ENCODE measurements at places on chromosomes 12 and 14.
A peak's percentile ranks its signal among the peaks of the same experiment; 100 is the strongest.

GRCh38 chr14:59831121-59831730 is 39.4 kb downstream of the RTN1 start:
- DNase-seq = no peak

GRCh38 chr14:28340816-28341215 is 425.8 kb upstream of the FOXG1 start:
- DNase-seq = no peak

GRCh38 chr12:76310110-76310509 is 38.1 kb downstream of the BBS10 start:
- DNase-seq = no peak

DNA sequence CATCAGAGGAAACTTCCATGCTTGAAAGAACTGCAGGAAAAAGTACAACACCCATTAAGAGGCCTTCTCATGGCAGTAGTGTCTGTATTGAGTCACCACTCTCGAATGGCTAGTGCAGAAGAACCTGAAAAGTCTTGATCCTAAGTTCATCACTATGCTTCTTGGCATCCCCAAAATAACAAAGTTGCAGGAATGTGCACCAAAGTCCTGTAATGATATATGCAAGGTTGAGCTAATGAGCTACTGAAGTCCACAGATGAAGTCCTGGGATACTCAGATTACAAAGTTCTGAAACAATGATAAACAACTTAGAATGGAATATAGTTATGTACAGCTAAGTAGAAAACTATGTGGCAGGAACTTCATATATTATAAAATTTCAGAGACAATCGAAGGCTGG is 545.4 kb downstream of the FOXG1 start:
- DNase-seq = no peak

DNA sequence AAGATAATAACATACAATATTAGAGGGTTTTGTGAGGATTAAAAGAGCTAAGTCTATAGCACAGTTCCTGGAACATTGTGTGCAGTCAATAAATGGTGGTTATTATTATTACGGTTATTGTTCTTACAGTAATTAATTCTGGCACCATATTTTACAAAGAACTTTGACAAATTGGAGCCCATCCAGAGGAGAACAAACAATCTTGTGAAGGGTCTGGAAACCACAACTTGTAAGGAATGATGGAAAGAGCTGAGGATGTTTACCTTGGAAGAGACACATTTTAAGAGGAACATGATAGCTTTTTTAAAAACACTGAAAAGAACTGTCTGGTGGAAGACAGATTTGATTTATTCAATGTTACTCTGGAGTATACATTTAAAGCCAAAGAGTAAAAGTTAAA is 150.5 kb upstream of the KRR1 start:
- DNase-seq = no peak

- DNase-seq = no peak
Observed at GRCh38 chr12:93042283-93042682, 113.2 kb upstream of the EEA1 start.

DNA sequence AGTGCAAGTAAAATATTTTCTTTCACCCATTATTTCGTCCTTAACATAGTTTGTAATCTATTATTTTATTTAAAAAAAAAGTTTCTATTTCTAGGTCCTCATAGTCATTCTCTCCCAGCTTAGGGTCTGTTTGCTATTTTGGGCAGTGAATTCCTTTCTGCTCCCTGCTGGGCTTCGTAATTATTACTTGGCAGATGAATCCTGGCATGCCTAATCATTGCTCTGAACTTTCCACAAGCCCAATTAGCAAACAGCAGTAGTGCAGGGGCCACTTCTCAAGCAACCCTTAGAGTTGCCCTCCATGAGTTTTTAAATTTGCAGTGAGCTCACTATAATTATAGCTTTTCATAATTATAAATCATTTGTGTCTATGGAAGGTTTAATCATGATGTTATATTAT is 1378.3 kb upstream of the SEL1L start:
- DNase-seq = no peak

DNA sequence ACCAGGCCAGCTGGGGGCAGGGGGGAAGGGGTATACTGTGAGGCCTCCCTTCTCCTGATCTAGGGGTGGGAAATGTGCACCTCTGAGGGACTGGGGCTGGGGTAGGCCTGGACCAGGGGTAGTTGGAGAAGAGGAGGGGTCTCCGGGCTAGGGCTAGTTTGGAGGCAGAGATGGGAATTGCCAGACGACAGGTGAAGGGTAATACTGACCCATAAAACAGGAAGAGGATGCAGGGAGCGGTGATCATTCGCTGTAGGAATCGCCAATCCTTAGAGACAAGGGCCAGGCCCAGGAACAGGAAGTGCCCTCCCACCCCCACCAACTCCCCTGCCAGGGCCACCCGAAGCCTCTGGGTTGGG is 4.4 kb downstream of the SLC22A17 start:
- DNase-seq = no peak

GRCh38 chr12:21558100-21558679 is 32.1 kb downstream of the SPX start:
- DNase-seq = no peak

DNA sequence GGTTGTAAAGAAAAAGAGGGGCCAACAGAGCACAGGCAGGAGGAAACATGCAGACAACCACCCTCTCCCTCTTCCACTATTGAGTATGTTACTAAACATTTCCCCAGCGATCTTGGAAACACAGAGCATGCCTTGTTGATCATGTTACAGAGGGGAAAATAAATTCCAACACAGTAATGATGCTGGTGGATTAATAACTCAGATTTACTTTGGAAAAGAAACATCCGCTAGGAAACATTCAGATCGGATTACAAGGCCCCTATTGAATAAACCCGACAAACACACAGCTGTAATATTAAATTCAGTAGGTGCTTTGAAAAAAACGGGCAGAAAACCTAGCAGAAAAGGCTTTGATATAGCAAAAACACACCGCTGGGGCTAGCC is 5.4 kb downstream of the BMP4 start:
- DNase-seq = no peak

GRCh38 chr14:45201905-45202304 is 51.1 kb downstream of the MIS18BP1 start:
- DNase-seq = no peak

GRCh38 chr14:99884834-99885648 is 91.8 kb downstream of the EML1 start:
- DNase-seq = peak; percentile 62

GRCh38 chr14:33404964-33405574 is 466.4 kb downstream of the NPAS3 start:
- DNase-seq = no peak

DNA sequence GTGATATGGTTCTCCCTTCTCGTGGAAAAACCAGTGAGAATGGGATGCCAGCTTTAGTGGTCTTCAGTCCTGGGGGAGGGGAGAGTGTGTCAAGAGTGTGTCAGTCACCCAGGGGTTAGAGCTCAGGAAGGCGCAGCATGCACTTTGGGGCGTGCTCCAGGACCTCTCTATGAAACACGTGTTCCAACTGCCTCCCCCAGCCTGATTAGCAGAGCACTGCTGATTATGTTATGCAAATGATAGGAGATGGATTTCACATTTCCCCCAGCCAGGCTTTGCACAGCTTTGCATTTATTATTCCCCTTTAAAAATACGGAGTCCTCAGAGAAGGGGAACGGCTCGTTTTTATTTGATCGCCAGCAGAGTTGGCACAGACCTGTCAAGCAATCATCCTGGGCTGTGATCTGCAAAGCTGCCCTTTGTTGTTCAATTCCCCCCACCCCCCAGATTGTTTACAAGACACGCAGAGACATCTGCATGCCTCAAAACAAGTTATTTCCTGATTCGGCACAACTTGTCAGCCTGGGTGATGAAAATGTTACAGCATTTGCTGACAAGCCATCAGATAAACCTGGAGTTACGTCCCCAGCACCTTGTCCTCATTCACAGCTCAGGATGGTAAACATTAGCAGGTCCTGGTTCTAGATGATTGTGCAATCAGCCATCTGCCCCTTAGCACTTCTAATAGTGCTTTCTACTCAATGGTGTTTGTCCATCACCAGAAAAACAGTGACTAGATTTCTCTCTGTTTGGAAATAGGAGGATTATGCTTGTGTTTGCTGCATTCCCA is 196.5 kb downstream of the NOVA1 start:
- no peak for DNase-seq

GRCh38 chr12:57898308-57898970 is 42.9 kb upstream of the ATP23 start:
- no peak for DNase-seq

DNA sequence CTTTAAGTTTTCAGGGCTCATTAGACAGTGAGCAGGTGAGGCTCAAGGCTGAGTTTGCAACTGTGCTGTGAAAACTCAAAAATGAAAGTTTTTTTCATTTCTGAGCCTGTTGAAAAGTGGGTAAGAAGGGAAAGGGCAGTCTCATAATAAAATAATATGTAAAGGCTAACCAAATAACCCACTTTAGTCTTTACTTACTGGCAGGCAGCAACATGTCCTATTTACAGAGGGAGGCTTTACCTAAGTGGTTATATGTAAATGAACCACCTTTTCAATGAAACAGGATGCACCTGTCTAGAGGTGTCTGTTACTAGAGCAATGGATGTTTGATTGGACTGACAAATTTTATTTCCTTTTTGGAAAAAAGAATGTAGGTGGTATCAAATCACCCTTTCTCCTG is 158.0 kb downstream of the ETV6 start:
- DNase-seq = no peak

DNA sequence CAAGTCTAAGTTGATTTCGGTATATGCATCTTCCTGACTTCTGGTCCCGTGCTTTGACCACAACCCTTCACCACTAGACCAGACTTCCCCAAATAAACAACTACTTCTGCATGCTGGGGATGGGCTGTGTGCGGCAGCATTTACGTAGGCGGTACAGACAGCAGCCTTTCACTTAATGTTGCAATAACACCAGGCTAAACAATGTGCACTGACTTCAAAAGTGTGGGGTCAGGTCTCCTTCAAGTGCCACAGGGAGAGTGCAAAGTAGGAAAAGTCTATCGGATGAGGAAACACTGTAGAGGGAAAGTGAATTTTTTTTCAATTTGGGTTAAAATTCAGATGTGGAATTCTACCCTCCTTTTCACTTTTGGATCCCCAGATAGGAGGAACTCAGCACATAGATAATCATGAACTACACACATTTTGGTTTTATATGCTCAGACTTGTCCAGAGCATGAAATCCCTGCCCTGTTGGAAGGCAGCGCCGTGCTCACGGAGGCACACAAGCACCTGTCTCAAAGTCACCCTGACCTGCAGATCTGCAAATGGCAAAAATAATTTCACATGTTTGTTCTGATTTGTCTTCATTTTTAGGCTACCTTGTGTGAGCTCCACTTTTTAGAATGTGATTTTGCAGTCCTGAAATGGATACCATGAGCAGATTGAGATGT is 3.6 kb upstream of the FOS start:
- DNase-seq = peak; percentile 98

DNA sequence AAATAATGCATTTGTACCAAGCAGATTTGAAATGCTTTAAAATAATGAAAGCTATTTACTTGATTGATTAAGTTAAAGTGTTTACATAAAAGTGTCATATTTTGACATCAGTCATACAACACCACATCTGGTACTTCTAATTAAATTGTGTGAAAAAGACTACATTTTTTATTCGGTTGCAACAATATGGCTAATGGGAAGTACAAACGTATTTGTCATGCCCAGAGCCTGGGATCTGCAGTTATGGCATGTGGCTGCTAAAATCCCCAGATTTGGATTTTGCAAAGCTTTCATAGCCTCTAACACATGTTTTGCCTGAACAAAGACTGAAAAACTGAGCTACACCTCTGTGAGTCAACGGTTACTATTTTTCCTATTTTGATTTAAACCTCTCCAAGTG is 66.6 kb downstream of the LLPH start:
- DNase-seq = no peak

DNA sequence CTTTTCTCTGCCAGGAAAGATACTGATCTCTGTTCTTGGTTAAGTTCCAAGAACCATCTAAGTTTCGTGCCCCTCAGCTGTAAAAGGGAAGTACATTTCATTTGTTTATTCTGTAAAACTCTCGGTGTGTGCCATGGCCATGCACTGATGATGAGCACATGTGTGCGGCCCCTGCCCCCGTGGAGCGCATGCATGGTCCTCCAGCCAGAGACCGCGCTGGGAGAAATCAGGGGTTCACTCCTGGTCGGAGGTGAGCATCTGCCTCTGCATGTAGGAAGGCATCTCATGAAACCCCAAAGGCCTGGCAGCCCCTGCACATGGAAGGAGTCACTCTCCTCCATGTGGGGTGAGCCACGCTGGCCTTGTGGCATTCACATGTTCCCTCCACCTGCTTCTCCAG is 102.5 kb upstream of the RTL1 start:
- DNase-seq = peak; percentile 4

GRCh38 chr12:111467857-111468241 is 62.1 kb downstream of the SH2B3 start:
- DNase-seq = no peak

- DNase-seq = no peak
Observed at GRCh38 chr12:27133022-27133590, 50.7 kb upstream of the C12orf71 start.

DNA sequence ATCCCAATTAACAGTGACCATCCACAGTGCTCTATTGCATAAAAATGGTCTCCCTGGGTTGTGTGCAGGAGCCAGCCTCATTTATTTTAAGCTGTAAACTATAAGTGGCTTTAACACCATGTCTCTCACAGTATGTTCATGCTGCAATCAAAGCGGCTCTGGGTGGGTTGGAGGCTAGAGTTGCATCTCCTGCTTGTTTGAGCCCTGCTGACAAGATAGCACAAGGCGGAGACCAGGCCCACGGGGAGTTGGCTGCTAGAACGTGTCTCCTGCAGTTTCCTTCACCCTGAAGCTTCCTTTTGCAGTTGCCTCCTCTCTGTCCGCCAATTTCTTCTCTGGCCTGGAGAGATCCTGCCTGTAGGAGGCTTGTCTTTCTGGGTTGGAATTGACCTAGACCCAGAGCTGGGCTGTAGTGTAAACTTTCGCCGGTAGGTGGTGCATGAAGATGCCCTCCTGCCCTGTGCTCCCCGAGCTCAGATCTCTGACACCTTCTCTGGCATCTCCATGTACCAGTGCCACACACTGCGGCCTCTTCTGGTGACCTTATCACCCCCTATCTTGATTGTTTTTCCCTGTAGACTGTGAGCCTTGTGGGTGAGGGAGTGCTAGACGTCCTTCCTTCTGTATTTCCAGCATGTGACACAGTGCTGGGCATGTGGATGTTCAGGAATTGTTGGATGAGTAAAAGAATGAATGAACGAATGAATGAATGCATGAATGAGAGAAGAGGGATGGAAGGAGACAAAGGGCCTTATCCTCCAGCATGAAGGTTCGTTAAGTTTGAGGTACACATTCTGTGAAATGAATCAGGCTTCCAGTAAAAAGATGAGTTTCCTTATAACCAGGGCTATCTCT is 10.4 kb downstream of the OTUB2 start:
- peak; percentile 65 for DNase-seq

DNA sequence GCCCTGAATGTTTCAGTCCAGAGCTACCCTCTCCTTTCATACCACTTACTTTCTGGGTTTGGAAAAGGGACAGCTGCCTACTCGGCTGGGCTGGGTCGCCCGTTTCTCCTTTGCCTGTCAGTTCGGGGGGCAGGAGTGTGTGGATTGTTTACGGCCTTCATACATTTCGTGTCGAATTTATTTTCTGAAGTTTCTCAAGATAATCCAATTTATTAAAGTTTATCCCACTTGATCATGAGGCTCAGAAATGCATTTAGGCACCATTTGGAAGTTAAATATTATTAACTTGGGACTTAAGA is 608 bp downstream of the ZNF410 start:
- no peak for DNase-seq
